ENCODE measurements at places on chromosomes 5 and 9.

DNA sequence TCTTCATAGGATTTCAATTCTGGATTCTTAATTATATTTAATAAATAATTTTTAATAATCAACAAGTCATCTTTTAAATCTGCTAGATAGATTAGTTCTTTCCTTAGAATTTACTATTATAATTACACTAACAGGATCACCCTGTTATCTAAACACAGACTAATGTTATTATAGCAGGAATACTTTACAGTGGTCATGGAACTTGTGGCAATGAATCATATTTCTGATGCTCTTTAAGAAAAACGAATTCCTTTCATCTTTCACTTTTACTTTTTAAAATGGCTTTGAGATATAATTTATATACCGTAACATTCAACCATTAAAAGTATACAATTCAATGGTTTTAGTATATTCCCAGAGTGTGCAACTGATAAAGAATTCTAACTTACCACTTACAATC, 29.7 kb upstream of the CDK5RAP2 start:
- H3K4me1 ChIP-seq = no peaks in the 10 kb centered on the region
- no peak overlapping the region for H3K4me3 ChIP-seq
- no peak for DNase-seq
- no peaks in the 10 kb centered on the region for H3K27me3 ChIP-seq
- H3K27ac ChIP-seq = no peak overlapping the region
- H3K36me3 ChIP-seq = peaks cover 5% of the 10 kb centered on the region

GRCh38 chr9:101427358-101427757, 8.2 kb downstream of the ALDOB start:
- H3K27me3 ChIP-seq = no peaks in the 10 kb centered on the region
- no peaks in the 10 kb centered on the region for H3K4me1 ChIP-seq
- H3K4me3 ChIP-seq = no peak overlapping the region
- DNase-seq = no peak
- no peaks in the 10 kb centered on the region for H3K36me3 ChIP-seq

DNA sequence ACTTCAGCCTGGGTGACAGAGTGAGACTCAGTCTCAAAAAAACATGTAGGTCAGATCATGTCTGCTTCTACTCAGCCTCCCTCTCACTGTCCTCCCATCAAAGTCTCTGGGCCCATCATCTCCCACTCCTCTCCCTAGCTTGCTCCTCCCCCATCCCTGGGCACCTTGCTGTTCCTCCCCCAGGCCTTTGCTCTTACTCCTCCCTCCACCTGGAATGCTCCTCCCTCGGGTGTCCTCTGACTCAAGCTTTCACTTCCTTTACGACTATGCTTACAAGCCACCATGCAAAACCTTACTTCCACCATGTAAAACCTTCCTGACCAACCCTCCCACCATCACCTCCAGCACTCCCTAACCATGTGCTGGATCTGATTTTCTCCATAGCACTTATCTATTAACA, 51.5 kb downstream of the MTMR12 start:
- H3K36me3 ChIP-seq = peaks cover 6% of the 10 kb centered on the region
- no peaks in the 10 kb centered on the region for H3K27me3 ChIP-seq
- no peak overlapping the region for H3K27ac ChIP-seq
- no peak for DNase-seq
- H3K4me3 ChIP-seq = no peak overlapping the region

GRCh38 chr5:10637944-10638343, 74.1 kb downstream of the ANKRD33B start:
- peaks cover 17% of the 10 kb centered on the region for H3K4me1 ChIP-seq
- no peak for DNase-seq
- H3K36me3 ChIP-seq = no peaks in the 10 kb centered on the region

DNA sequence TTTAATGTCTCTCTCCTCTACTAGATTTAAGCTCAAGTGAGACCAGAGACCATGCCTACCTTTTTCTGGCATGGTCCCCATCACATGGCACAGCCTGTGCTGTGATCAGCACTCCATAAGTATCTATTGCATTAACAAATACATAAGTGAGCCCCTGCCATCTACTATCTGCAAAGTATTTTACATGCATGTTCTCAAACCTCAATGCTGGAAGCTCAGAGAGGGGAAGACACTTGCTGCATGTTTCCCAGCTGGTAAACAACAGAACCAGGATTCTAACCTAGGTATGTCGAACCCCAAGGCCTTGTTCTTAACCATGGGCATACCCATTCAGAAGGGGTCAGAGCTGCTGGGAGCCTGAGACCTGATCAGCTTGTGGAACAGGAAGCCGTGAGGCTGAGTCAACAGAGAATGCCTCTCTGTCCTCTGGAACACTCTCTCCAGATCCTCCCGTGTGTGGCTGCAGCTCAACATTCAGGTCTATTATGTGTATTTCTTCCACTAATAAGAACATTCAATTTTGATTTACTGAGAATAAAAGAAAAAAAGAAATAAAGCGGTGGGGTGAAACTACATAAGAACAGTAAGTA, 232.5 kb upstream of the MSX2 start:
- no peaks in the 10 kb centered on the region for H3K27me3 ChIP-seq
- no peak overlapping the region for H3K4me3 ChIP-seq
- H3K27ac ChIP-seq = no peak overlapping the region
- no peaks in the 10 kb centered on the region for H3K36me3 ChIP-seq

- DNase-seq = no peak
- no peaks in the 10 kb centered on the region for H3K4me1 ChIP-seq
- H3K27ac ChIP-seq = no peak overlapping the region
- H3K4me3 ChIP-seq = no peak overlapping the region
Measured at GRCh38 chr9:34001298-34001697, 47.4 kb downstream of the UBAP2 start.

- H3K4me1 ChIP-seq = no peaks in the 10 kb centered on the region
- DNase-seq = no peak
- peaks cover 2% of the 10 kb centered on the region for H3K27me3 ChIP-seq
Measured at GRCh38 chr5:73154208-73155006, 18.6 kb upstream of the TMEM174 start.

DNA sequence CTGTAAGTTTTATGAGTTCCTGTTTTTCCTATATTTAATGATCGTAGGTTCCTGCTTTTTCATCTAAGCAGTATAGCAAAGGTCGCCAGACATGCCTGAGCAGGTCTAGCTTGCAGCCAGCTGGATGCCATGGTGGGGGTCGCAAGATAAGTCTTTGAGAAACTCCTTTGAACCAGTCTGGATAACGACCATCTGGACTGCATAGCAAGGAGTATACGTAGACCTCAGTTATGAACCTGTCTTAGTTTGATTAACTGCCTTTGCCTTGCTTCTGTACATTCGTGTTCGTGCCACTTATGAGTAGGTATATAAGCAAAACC, 8.4 kb upstream of the SPATA31E1 start:
- H3K27ac ChIP-seq = no peak overlapping the region
- H3K36me3 ChIP-seq = peaks cover 15% of the 10 kb centered on the region
- no peak for DNase-seq

GRCh38 chr5:130109152-130109551, 204.9 kb downstream of the CHSY3 start:
- H3K27me3 ChIP-seq = no peaks in the 10 kb centered on the region
- H3K4me1 ChIP-seq = peaks cover 4% of the 10 kb centered on the region
- DNase-seq = no peak
- H3K36me3 ChIP-seq = no peaks in the 10 kb centered on the region

DNA sequence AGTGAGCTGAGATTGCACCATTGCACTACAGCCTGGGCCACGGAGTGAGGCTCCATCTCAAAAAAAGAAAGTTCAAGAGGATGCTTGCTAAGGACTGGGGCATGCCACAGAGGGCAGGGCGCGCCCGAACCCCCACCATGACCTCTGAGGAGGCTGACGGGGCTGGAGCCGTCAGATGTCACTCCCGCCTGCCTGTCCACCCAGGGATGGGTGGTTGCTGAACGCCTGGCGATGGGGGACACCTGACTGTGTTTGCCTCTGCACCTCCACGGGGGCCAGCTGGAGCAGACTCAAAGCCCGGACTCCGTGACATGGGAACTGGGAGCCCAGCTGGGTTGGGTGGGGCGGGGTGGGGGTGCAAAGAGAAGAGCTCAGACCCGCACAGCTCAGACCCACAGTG, 31.9 kb downstream of the ADAMTSL2 start:
- no peak overlapping the region for H3K4me3 ChIP-seq
- peaks cover 22% of the 10 kb centered on the region for H3K4me1 ChIP-seq
- H3K36me3 ChIP-seq = no peaks in the 10 kb centered on the region
- no peak overlapping the region for H3K27ac ChIP-seq
- H3K27me3 ChIP-seq = peaks cover 21% of the 10 kb centered on the region

- H3K4me1 ChIP-seq = peaks cover 3% of the 10 kb centered on the region
- no peak overlapping the region for H3K27ac ChIP-seq
- DNase-seq = no peak
- H3K4me3 ChIP-seq = no peak overlapping the region
- no peaks in the 10 kb centered on the region for H3K27me3 ChIP-seq
- H3K36me3 ChIP-seq = no peaks in the 10 kb centered on the region
Measured at GRCh38 chr5:131321066-131321465, 57.2 kb downstream of the CDC42SE2 start.

DNA sequence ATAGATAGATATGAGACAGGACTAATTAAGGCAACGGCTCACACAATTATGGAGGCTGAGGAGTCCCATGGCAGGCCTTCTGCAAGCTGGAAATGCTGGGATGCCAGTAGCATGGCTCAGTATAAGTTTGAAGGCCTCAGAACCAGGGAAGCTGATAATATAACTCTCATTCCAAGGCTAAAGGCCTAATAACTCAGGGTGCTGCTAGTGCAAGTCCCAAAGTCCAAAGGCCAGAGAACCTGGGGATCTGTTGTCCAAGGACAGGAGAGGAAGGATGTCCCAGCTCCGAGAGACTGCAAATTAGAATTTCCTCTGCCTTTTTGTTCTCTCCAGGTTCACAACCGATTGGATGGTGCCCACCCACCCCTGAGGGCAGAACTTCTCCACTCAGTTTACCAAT, 114.5 kb downstream of the SV2C start:
- peaks cover 6% of the 10 kb centered on the region for H3K4me1 ChIP-seq
- no peak for DNase-seq
- no peak overlapping the region for H3K4me3 ChIP-seq
- no peaks in the 10 kb centered on the region for H3K36me3 ChIP-seq
- H3K27me3 ChIP-seq = no peaks in the 10 kb centered on the region
